ENCODE measurements at places on chromosomes 1 and 21. TPM values are rescaled to one million over a fixed set of nuclear protein-coding genes. Genes with fewer than 3 reads are reported as not detected.

DNA sequence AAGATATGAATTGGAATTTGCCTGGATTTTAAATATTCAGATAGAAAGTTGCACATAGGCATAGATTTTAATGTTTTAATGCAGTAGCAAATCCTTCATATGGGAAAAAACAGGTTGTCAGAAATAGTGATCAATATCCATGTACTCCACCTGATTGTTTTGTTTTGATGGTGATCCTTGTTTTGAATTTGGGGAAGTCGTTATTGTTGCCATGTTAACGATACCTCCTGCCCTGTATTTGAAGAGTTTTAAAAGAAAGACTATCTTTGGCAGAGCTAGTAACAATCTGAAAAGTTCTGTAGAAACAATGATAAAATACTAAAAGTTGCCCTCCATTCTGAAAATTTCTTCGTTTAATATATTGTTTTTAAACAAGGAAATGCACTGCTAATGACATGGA is 1.1 kb downstream of the CEP350 start:
- peak overlapping the region; percentile 73 for H3K4me3 ChIP-seq
- H3K27ac ChIP-seq: peak overlapping the region; percentile 71
- peaks cover 8% of the 10 kb centered on the region for H3K4me1 ChIP-seq

DNA sequence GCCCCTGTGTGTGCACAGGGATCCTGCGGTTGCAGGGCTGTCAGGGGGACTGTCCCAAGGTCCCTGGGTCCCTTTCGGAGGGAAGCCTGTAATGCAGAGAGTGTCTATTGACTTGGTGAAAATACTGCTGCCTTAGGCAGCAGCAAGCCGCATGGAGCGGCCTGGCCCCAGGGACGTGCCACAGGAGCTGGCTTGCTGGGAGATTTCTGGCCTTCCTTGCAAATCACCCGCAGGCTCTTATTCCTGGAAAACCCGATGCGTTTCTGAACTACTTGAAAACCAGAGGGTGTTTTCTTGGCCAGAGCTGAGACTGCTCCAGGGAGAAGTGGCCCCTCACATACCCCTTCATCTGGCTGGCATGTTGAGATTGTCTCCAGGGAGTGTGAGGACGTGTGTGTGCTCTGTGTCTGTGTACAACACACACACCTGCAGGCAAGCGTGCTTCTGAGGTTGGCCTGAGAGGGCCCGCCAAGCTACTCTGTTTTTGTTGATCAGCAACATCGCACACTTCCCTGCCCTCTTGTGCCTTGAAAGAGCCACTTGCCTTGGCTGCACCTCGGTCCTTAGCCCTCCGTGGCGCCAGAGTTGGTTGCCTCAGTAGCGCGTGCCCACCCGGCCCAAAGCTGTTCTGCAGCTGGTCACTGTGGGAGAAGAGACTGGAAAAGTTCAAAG is 10.5 kb downstream of the PRDM16 start:
- H3K4me3 ChIP-seq: no peak overlapping the region
- H3K27ac ChIP-seq: no peak overlapping the region
- DNase-seq: no peak

GRCh38 chr21:27134516-27134915 is 167.6 kb upstream of the ADAMTS5 start:
- H3K27ac ChIP-seq: no peak overlapping the region
- H3K4me3 ChIP-seq: no peak overlapping the region

GRCh38 chr1:212749821-212750535 is 41.6 kb downstream of the NSL1 start:
- H3K27me3 ChIP-seq: no peaks in the 10 kb centered on the region
- DNase-seq: peak; percentile 32
- H3K4me1 ChIP-seq: peaks cover 20% of the 10 kb centered on the region
- peaks cover 10% of the 10 kb centered on the region for H3K36me3 ChIP-seq
- peak overlapping the region; percentile 88 for H3K27ac ChIP-seq

DNA sequence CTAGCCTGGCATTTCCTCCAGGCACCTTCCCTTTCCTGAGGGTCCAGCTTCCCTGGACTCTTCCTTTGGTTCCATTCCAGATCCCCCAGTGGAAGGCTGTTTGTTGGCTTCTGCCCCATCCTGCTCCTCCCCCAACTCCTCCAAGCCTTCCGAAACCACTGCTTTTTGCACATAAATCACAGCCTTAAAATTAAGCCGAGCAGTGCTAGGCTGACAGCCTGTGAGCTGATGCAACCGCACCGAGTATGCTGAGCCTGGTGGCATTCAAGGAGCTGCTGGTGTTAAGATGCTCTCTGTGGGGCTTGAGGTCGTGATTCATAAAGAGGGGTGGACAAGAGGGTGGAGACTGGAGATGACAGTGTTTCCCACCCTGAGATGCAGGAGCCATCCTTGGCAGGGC is 266.6 kb upstream of the C1orf174 start:
- H3K4me3 ChIP-seq: no peak overlapping the region
- peaks cover 35% of the 10 kb centered on the region for H3K27me3 ChIP-seq
- no peak for DNase-seq
- H3K27ac ChIP-seq: no peak overlapping the region
- H3K36me3 ChIP-seq: no peaks in the 10 kb centered on the region
- H3K4me1 ChIP-seq: no peaks in the 10 kb centered on the region

- H3K27me3 ChIP-seq: no peaks in the 10 kb centered on the region
- no peak for DNase-seq
- no peaks in the 10 kb centered on the region for H3K36me3 ChIP-seq
- H3K4me1 ChIP-seq: no peaks in the 10 kb centered on the region
Measured at GRCh38 chr1:20830378-20830777, 43.3 kb upstream of the HP1BP3 start.

- H3K36me3 ChIP-seq: no peaks in the 10 kb centered on the region
- DNase-seq: no peak
- H3K27ac ChIP-seq: no peak overlapping the region
- no peak overlapping the region for H3K4me3 ChIP-seq
- H3K4me1 ChIP-seq: peaks cover 20% of the 10 kb centered on the region
- no peaks in the 10 kb centered on the region for H3K27me3 ChIP-seq
Measured at GRCh38 chr1:59079434-59080140, 217.3 kb upstream of the FGGY start.

DNA sequence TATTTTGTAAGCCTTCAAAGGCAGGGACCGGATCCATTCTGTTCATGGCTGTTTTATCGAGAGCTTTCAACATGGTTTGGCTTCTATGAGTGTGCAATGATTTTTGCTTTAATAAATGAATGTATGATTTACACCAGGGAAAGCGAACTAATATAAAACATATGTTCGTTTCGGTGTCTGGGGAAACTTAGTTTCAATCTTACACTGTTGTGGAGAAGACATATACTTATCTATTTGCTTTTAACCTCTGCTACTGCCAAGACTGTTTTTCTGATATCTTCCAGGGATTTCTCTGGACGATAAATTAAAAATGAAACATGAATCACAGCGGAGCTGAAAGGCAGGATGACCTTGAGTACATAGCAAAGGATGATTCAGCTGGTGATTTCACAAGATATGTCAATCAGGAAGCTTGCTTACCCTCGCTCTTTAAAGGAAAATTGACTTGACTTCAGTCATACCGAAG is 14.7 kb upstream of the CYYR1 start:
- H3K27me3 ChIP-seq: peaks cover 11% of the 10 kb centered on the region
- no peaks in the 10 kb centered on the region for H3K36me3 ChIP-seq
- peaks cover 6% of the 10 kb centered on the region for H3K4me1 ChIP-seq
- no peak overlapping the region for H3K27ac ChIP-seq
- no peak for DNase-seq
- no peak overlapping the region for H3K4me3 ChIP-seq

GRCh38 chr1:80966266-80966665 is 834.5 kb upstream of the ADGRL2 start:
- peaks cover 11% of the 10 kb centered on the region for H3K4me1 ChIP-seq
- H3K27me3 ChIP-seq: no peaks in the 10 kb centered on the region
- no peak overlapping the region for H3K27ac ChIP-seq
- no peak for DNase-seq
- H3K4me3 ChIP-seq: no peak overlapping the region
- peaks cover 4% of the 10 kb centered on the region for H3K36me3 ChIP-seq

DNA sequence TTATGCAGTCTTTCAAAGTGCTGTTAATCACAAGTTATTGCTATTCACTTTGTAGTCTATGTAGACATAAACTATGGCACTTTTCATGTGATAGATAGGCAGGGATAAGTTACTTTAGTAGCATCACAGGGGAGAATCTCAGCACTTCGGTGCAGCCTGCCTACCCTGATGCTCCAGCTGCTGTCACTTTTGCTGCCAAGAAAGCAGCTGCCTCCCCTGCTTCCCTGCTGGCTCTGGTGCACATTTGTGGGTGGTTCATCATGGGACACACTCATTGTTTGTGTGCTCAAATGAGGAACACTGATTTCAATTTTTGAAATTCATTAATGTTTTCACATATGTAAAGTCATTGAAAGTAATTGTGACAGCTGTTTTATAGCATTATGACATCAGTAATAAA is 272.6 kb downstream of the S1PR1 start:
- no peaks in the 10 kb centered on the region for H3K36me3 ChIP-seq
- DNase-seq: no peak
- H3K4me1 ChIP-seq: no peaks in the 10 kb centered on the region
- H3K27me3 ChIP-seq: no peaks in the 10 kb centered on the region
- no peak overlapping the region for H3K4me3 ChIP-seq

GRCh38 chr1:11789126-11790067 is 16.4 kb downstream of the MTHFR start:
- peaks cover 21% of the 10 kb centered on the region for H3K4me1 ChIP-seq
- peaks cover 25% of the 10 kb centered on the region for H3K36me3 ChIP-seq
- H3K27ac ChIP-seq: no peak overlapping the region
- H3K4me3 ChIP-seq: no peak overlapping the region

DNA sequence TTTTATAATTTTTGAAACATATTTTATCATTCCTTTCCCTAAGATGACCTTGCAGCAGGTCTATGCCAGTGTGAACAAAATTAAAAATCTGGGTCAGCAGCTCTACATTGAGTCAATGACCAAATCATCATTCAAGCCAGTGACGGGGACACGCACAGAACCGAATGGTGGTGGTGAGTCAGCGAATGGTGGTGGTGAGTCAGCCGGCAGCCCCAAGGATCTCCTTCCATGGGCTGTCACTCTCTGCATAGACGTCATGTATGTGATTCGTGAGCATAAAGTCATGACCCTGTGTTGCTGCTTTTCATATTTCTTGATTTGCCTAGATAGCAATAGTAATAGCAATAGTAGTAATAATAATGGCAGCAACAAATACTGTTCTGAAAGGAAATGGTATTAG is 26.3 kb downstream of the PER3 start:
- no peak for DNase-seq
- no peak overlapping the region for H3K4me3 ChIP-seq

DNA sequence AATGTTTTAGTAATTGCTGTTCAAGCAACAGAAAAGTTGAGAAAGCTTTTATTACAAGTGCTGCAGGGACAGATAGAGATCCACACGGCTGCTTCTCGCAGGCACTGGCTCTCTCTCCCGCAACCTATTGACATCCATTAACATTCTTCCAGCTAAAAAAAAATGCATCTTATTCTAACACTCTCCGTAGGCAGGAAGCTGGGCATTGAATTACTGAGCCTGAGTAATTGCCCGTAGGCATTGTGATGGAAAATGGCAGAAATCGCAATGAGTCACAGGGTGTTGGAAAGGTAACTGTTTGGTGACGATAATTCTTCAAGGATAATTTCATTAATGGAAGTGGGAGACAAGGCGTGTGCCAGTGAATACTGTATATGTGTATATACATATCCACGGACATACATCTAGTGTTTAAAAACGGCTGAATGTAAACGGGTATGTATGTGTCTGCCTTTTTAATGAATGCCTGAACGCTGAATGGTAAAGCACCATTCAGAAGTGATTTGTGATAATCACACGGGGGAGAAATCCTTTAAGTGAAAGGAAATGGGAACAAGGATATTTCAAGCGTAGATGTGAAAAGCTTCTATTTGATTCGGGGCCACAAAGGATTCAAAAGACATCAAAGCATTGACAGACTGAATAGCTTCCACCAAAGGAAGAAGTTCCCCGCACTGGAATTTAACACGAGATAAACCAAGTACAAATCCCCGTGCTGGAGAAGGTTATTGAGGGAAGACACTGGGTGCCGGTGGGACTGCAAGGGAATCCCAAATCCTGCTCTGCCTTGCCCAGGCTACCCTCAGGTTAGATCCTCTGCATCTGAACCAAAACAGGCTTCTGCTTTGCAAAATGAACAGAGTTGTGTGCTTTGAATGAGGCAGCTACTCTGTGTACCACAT is 567.2 kb downstream of the NPHP4 start:
- no peak overlapping the region for H3K4me3 ChIP-seq
- no peaks in the 10 kb centered on the region for H3K36me3 ChIP-seq
- peaks cover 24% of the 10 kb centered on the region for H3K27me3 ChIP-seq

DNA sequence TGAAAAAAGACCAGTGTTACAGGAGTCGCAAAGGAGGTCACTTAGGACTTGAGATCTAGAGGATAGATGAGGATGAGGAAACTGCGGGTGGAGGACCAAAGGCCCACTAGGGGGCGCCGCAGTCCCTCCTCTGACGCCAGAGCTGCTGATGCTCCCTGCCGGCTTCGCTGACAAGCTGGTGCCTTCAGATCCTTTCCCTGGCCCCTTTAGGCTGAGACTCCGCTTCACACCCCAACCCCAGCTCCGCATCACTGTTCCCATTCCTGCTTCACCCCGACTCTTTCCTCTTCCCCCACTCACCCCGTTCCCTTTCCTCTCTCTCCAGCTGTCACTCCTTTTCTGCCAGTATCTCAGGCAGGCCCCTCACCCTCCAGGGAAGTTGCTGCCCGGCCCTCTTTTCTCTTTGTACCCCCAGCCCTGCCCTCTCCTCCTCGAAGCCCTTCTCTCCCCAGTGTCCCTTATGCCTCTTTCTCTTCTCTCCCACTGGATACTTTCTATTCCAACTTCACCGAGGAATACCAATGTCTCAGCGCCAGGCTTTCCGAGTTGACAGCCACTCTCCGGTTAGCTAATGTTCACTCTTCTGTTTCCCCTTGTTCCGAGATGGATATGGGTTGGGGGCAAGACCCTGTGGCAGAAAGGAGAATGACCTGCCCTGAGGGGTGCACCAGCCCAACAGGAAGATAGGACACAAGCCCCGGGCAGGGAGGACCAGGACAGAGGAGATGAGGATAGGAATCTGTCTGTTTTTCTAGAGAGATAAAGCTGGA is 4.5 kb downstream of the KCNJ9 start:
- H3K4me3 ChIP-seq: no peak overlapping the region
- peaks cover 4% of the 10 kb centered on the region for H3K4me1 ChIP-seq
- peaks cover 26% of the 10 kb centered on the region for H3K27me3 ChIP-seq
- no peaks in the 10 kb centered on the region for H3K36me3 ChIP-seq
- peak; percentile 84 for DNase-seq
- H3K27ac ChIP-seq: no peak overlapping the region

DNA sequence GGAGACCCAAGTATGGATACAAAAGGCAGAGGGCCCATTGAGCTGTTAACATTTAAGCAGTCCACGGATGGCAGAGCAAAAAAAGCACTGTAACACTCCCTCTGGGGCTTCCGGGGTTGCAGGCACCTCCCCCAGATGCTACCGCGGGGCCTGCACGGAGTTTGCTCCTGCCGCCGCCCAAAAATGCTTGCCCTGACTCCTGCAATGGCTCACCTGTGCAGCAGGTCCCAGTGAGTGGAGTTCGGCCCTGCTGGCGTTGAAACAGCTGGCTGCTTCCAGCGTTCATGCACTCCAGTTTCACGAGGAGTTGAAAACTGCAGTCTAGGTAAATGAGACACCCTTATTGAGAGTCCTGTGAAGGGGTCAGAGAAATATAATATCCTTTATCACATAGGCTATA is 832.8 kb downstream of the NCAM2 start:
- no peaks in the 10 kb centered on the region for H3K27me3 ChIP-seq
- no peaks in the 10 kb centered on the region for H3K4me1 ChIP-seq
- H3K27ac ChIP-seq: no peak overlapping the region
- no peaks in the 10 kb centered on the region for H3K36me3 ChIP-seq
- no peak for DNase-seq

SYPL2 gene
- total RNA-seq: not detected

S100A1 gene
- not detected for total RNA-seq

FCN3 gene
- total RNA-seq: not detected

CLEC20A gene
- total RNA-seq: not detected

YOD1 gene
- 22.4 TPM for total RNA-seq

VWA1 gene
- total RNA-seq: 78.9 TPM

VCAM1 gene
- total RNA-seq: 1.4 TPM

LY9 gene
- total RNA-seq: not detected
